ENCODE measurements at places on chromosomes 5 and 9. TPM values are rescaled to one million over a fixed set of nuclear protein-coding genes. Genes with fewer than 3 reads are reported as not detected.

LCN15 gene
- total RNA-seq: not detected

FCN2 gene
- total RNA-seq: not detected

COL27A1 gene
- total RNA-seq: 21.5 TPM

GADD45G gene
- 3.9 TPM for total RNA-seq

TAF11L9 gene
- total RNA-seq: not detected

MAP3K1 gene
- 62.2 TPM for total RNA-seq

GDA gene
- 5.4 TPM for total RNA-seq

STING1 gene
- total RNA-seq: 20.0 TPM

BTNL8 gene
- not detected for total RNA-seq

FAM163B gene
- 0.26 TPM for total RNA-seq

PCDHGA2 gene
- total RNA-seq: 5.7 TPM

FAM200C gene
- 31.2 TPM for total RNA-seq

FAM153A gene
- total RNA-seq: not detected

PPIC gene
- total RNA-seq: 94.0 TPM

DOK3 gene
- 2.9 TPM for total RNA-seq

AK1 gene
- total RNA-seq: 27.3 TPM

Data from urinary bladder (tissue), 4 donors.